GM23338 (cell line): ENCODE measurements at places on chromosomes 4 and X.

GRCh38 chr4:3266076-3266475, 17.1 kb downstream of the MSANTD1 start:
- DNase-seq: no peak

DNA sequence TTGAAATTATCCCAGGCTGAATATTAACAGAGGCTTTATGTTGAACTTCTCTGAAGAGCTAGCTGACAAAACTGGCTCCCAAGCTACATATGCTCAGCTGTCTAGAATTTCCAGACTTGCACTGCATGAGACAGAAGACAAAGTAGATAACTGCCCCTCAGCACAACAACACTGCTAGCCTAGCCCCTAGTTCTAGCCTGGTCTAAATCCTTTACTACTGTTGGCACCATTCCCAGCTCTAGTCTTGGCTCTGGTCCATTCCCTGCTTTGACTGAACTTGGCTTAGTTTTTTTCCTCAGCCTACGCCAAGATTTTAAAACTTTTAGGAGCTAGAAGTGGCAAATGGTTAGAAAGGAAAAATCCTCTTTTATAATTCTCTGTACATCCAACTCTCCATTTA, 7.6 kb upstream of the OPHN1 start:
- no peak for DNase-seq

GRCh38 chr4:145824463-145824862, 114.2 kb downstream of the ZNF827 start:
- DNase-seq: peak; percentile 43

DNA sequence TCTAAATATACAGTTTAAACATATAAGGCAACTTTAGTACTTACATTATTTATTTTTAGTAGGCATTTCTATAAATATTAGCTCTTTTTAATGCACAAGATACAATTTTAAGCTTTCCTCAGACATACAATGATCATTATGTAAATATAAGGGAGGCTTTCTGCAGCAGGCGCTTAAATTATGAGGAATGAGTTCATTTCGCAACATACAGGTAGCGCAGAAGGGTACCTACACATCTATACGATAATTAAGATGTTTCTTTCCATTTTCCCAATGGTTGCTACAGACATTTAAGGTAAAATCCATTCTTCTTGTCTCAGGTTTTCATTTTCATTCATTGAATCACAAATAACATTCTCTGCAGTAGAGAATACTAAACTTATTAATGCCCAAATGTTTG, 1.2 kb downstream of the AASDH start:
- DNase-seq: no peak

GRCh38 chr4:89681671-89682070, 155.3 kb downstream of the SNCA start:
- no peak for DNase-seq

DNA sequence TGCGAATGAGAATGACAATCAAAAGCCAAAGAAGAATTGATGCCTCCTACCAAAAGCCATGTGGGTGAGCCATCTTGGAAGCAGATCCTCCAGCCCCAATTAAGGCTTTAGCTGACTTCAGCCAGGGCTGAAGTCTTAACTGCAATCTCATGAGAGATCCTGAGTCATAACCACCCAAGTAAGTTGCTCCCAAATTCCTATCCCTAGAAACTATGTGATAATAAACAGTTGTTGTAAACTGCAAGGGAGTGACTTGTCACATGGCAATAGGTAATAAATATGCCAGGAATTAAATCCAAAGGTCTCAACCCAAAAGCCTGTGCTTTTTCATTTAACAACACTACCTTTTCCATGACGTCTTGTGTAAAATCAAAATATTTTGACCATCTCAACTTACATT, 154.2 kb upstream of the TBL1X start:
- no peak for DNase-seq
